B cell (primary cell): ENCODE measurements at places on chromosomes 5 and 9. TPM values are rescaled to one million over a fixed set of nuclear protein-coding genes. Genes with fewer than 3 reads are reported as not detected.

FAM81B gene
- polyA plus RNA-seq = not detected in 2 replicates

BTNL8 gene
- not detected in 2 replicates for polyA plus RNA-seq

FBXO38 gene
- polyA plus RNA-seq = 14.4 and 22.5 TPM in 2 replicates

SHLD3 gene
- polyA plus RNA-seq = 3.7 and 4.7 TPM in 2 replicates

IL9 gene
- not detected in 2 replicates for polyA plus RNA-seq
